ENCODE measurements at places on chromosomes 5 and 9. TPM values are rescaled to one million over a fixed set of nuclear protein-coding genes. Genes with fewer than 3 reads are reported as not detected.
A peak's percentile ranks its signal among the peaks of the same experiment; 100 is the strongest.

- DNase-seq: no peak
Measured at GRCh38 chr9:128690684-128691034, 1.6 kb downstream of the SET start.

DNA sequence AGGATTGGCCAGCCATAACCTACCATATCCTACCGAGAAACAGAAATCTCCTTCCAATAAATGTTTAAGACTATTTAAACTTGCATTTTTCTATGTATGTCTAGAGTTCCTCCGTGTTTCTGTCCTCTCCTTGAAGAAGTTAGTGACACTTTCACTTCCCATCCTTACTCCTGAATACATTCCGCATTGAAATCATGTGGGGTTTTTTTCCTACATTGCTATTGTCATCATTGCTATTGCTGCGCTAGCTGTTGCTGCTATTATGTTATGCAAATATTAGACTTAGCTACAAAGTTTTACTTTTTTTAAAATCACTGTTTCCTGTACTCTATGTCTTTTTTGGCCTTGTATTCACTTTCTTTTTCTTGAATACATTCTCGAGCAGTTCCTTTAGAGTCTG, 83.3 kb upstream of the NEK6 start:
- DNase-seq: no peak

DNA sequence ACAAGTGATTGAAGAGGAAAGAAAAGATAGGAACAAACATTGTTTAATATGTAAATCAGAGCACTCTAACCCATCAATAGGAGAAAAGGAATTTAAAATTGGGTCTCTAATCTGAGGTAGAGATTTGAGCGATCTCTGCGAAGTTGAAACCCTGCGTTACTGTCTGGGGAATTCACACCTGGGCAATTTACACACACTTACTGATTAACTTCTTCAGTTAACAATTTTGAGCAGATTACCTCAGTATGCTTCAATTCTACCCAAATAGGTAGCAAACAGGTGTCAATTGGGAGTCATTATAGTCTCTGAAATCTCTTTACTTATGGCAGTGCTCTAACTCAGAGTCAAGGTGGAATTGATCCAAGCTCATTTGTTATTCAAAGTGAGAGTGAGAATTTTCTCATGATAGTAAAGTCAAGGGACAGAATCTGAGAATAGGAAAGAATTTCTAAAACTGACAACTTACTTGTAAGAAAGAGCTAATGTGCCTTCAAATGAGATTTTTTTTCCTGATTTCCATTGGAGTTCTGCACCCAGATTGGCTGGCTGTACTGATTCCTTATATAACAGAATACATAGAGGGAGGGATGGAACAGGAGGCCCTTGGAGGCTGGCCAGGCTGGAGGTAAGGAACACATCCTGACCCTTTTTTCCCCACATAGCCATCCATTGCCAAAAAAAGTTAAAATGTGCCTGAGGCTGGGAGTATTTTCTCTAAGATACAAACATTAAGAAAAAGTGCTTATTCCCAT, 27.1 kb upstream of the IFNA14 start:
- no peak for DNase-seq

DNA sequence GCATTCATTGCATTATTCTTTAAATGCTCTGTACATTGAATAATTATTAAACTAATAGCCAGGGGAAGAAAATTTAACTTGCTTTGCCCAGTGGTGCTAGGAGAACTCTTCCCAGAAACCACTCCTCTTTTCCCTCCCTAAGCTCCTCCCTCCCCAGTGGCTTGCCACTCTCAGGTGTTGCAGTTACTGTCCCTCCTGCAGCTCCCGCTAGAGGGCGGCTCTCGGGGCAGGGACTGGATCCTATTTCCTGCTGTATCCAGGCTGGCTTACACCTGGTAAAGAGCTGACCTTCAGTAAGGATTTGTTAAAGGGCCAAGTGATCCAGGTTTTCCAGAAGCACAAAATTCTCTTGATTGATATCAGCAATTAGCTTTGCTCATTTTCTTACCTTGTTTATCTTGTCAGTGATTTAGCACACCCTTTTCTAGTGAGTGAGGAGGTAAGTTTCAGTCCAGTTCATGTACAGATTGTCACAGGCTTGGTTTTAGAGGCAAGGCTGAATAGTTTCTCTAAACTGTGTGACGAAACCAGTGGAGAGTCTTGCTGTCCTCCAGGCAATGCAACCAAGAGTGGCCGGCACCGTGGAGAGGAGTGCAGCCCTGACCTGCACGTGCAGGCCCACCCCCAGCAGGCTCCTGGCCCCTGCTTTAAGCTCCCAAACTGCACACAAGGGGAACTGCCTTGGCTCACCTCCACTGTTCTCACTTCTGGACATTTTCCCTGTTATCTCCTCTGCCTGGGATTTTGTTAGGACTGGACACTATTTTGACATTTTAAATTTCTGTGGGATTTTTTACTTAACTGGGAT, 423.8 kb downstream of the SPOCK1 start:
- peak; percentile 61 for DNase-seq

- no peak for DNase-seq
Measured at GRCh38 chr5:77743181-77743580, 33.0 kb downstream of the TBCA start.

DNA sequence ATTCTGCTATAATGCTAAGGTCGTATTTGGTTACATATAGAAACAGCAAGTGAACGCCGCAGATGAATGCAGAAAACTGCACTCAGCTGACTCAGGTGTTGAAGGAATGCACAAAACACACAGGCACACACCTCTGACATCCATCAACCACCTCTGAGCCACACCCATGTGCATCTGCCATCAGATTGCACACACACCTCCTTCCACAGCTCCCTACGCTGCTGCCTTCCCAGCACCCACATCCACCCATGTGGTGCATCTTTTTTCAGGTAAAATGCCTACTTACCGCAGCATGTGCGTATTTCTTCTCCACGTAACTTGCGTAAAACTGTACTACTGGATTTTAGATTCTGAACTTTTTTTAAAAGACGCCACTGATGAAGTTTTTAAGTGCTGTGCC, 7.1 kb downstream of the STK10 start:
- DNase-seq: no peak

- DNase-seq: no peak
Measured at GRCh38 chr5:22757776-22758175, 95.4 kb downstream of the CDH12 start.

GRCh38 chr9:103226647-103227013, 231.5 kb downstream of the CYLC2 start:
- DNase-seq: no peak

DNA sequence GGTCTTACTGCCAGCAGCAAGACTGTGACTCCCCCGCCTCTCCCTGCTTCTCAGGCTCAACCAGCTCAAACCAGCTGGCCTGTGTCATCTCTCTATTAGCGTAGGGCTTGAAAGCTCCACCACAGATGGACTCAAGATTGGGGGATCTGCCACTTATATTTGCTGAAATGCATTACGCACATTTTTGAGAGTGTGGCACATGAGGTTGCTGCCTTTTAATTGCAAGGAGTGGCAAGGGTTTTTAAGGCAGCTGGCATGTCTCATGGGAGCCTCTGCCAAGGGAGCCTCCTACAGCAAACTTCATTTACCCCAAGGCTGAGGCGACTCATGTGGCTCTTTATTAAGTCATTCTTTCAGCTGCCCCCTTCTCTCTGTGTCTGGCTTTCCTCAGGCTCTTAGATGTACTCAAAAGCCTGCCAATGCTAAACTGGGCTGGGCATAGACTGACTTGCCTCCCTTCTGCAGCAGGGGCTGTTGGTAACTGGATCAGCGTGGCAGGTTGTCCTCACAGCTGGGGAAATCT, 219.3 kb downstream of the SMARCA2 start:
- no peak for DNase-seq

DNA sequence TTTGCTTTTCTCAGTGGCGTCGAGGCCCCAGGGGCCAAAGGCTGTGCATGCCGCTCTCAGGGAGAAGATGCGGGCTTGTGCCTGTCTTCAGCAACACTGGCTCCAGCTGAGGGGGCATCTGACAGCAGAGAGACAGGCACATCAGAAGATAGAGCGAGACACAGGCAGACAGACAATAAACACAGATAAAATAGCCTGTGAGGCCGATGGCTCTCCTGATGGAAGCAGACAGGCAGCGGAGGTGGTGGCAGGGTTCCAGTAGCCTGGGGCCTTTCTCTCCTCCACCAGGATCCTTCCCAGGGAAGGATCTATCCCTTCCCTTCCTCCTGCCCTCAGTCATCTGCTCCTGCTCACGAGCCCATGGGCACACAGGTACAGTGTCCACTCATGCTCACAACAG, 16.6 kb upstream of the UNC5A start:
- DNase-seq: no peak

DNA sequence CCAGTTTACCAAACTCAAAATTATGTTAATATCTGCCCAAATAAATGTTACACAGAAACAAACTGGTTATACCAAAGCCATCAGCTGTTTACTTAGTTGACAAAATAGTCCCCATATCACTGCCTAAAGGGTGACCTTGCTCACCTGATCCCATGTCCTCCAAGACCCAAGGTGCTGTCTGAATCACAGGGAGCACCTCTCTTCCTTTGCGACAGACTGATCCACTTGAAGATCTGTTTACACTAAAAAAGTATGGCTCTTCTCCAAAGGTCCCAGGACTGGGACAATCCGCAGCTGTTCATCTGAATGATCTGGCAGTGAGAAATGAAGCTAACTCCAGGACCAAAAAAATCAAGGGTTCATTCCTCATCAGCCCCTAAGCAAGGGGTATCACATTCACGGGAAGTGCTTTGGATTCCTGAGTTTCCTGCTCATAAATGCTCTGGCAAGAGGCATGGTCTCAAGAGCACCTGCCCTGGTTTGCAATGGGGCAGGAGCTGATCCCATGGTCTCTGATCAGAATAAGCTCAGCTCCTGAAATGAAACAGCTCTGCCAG, 5.0 kb downstream of the PRUNE2 start:
- DNase-seq: no peak

- peak; percentile 77 for DNase-seq
Measured at GRCh38 chr9:128276574-128277270, 646 bp downstream of the SWI5 start.

- no peak for DNase-seq
Measured at GRCh38 chr9:111843971-111844370, 49.2 kb upstream of the SHOC1 start.

- DNase-seq: no peak
Measured at GRCh38 chr5:42593591-42593990, 163.0 kb upstream of the CCDC152 start.

DNA sequence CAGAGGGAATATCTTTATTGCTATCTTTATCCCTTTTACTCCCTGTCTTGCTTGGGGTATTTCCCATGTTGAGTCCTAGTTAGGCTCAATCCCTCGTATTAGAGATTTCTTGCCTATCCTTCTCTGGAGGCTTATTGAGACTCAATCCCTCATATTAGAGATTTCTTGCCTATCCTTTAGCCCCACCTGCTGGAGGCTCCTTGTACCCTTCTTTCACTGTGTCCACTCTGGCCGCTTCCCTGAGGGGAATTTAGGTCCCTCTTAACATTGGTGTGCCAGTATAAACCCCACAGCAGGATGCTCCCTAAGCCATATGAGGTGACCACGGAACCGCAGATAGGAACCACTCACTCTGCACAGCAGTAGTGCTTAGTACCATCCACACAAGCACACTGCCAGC, 110.7 kb upstream of the MAMDC2 start:
- no peak for DNase-seq

- no peak for DNase-seq
Measured at GRCh38 chr5:117657541-117657940, 1082.9 kb upstream of the SEMA6A start.

- no peak for DNase-seq
Measured at GRCh38 chr9:87189006-87189405, 241.7 kb upstream of the GAS1 start.

GRCh38 chr9:78292716-78293497, 4.0 kb upstream of the PSAT1 start:
- DNase-seq: no peak

DNA sequence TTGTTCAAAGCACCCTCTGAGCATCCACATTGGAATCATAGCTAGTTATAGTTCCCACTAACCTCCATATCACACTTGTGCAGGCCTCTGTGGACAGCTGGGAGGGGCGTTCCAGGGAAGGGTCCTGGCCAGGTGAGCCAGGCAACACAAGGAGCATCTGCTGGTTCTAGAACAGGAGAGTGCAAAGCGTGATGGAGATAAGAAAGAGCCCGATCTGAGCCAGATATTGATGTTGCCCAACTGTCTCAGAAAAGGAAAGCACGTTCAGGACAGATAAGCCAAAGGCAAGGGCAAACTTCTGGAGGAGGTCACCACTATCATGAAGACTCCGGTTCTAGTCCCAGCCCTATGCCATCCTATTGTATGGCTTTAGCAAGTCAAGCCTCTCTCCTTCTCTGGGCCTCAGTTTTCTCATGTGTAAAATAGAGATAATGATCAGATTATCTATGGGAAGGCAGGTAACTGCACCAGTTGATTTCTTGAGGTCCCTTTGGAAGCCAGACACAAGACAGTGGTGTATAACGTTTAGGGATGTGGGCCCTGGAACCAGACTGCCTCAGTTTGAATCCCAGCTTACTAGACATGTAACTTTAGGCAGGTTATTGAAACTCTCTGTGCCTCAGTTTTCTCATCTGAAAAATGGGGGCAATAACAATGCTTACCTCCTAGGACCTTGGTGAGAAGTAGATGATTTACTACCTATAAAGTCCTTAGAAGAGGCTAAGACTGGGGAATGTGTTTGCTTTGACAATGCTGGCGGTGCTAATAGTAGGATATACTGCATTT, 19.8 kb downstream of the GABBR2 start:
- DNase-seq: no peak

DNA sequence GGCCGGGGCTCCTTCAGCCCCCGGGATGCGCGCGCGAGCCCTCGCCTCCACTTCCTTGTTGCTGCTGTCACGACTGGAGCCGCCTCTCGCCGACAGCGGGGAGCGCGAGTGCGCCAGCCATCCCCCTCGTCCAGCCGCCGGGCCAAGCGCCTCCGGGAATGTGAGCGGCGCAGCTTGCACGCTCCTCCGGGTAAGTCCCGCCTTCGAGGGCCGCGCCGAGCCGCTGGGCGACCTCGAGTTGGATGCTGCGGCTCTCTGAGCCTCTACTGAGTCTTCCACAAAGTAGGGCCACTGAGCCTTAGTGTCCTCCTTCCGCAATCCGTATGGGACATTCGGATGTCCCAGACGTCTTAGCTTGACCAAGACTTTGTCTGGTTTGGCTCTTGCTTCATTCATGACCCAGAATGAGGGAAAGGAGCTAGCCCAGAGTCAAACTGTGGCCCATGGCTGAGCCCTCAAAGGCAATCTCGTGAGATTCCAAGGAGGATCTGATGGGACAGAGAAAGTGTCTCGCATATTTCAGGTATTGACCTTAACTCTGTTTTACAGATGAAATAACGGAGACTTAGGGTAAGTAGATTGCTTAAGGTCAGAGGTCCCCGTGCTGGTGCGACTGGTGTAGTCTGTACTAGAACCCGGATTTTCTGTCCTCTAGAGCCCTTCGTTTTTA, 586 bp downstream of the HMGXB3 start:
- peak; percentile 76 for DNase-seq

SYK gene
- total RNA-seq: 6.6 TPM

PRDM9 gene
- total RNA-seq: not detected

ZNF879 gene
- total RNA-seq: 5.6 TPM

FBP1 gene
- 3.1 TPM for total RNA-seq

MEIKIN gene
- total RNA-seq: not detected

TPPP gene
- 18.7 TPM for total RNA-seq

IL5 gene
- not detected for total RNA-seq

SLC36A3 gene
- not detected for total RNA-seq

C6 gene
- total RNA-seq: 128 TPM

SLC1A3 gene
- total RNA-seq: 37.6 TPM

Data from right cardiac atrium (tissue), 5 donors.